Astrocyte of the spinal cord (primary cell): ENCODE measurements at places on chromosomes 6 and 20.

- DNase-seq, result no peak
Measured at GRCh38 chr6:157500022-157500421, 119.0 kb downstream of the ZDHHC14 start.

DNA sequence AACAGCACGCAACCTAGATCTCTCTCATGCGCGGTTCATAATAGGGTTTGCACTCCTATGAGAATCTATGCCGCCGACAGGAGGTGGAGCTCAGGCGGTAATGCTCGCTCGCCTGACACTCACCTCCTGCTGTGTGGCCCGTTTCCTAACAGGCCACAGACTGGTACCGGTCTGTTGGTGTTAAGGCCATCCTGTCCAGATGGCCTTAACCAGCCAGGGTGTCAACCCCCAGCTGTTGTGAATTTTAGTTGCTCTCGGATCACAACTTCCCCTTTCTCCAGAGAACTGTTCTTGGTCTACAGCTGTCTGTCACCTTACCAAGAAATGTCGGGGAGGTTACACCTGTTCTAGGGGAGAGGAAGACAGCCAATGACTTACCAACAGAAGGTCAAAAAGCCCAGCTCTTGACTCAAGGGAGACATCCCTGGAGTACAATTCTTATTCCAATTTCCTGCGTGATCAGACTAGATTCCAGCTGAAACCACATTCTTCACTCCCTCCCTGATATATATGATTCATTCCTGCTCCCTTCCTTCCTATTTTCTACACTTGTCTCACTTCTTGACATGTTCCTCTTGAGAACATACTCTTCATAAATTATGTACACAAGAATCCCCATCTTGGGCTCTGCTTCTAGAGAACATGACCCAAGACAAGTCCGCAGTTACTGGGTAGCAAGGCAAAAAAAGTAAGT lies 23.1 kb upstream of the DNAAF9 start:
- no peak for DNase-seq

- no peak for DNase-seq
Measured at GRCh38 chr6:65402564-65402963, 304.5 kb downstream of the EYS start.

DNA sequence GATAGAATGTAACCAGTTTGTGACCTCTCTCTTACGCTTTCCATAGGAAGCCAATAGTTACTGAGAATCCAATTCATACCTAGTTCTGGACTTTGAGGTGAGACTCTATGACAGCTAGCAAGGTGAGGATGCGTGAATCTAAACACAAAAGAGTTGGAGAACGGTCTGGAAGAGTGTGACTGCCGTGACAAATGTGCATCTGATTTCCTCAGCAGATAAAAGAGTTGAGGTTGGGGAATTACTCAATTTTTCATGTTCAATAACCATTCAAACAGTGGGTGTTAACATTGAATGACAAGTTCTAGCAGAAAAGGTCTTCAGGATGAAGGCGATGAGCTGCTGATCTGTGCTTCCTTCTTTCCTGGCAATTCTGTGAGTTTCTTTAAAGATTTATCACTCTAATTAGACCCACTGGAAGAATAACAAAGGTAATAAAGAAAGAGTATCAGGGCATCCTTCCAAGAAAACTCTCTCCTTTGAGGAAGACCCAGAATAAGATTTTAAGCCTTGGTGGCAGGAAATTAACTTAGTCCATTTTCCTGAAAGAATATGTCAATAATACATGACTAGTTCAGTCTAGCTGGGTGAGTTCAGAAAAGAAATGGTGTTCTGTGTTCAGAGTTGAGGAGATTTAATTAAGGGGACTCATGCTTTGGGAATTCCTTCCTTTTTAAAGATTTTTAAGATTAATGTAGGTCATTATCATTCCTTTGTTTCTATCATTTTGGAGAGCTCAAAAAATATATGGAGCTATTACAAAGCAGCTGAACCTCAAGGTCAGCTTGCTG lies 24.5 kb downstream of the KIF3B start:
- DNase-seq, result no peak

- DNase-seq, result peak; percentile 50
Measured at GRCh38 chr6:112475083-112475482, 128.0 kb downstream of the RFPL4B start.

- DNase-seq, result no peak
Measured at GRCh38 chr20:62923669-62924441, 2.5 kb downstream of the DIDO1 start.

GRCh38 chr6:167826896-167827582 lies at the start of gene AFDN:
TSS of gene AFDN (plus strand) at chr6:167826911. CDS start at chr6:167827133, 222 bp downstream.
- no peak for DNase-seq

GRCh38 chr6:45786355-45786781 lies 229.3 kb downstream of the CLIC5 start:
- DNase-seq, result no peak

DNA sequence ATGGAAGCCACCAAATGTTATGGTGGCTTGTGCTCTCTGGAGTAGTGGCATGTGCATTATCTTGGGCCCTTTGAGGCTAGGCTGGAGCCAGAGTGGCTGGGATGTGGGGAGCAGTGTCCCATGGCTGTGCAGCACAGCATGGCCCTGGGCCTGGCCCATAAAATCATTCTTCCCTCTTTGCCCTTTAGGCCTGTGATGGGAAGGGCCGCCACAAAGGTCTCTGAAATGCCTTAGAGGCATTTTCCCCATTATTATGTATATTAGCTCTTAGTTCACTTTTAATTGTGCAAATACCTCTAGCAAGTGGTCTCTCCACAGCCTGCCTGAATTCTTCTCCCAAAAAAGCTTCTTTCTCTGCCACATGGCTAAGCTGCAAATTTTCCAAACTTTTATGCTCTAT lies 297.3 kb upstream of the IRAK1BP1 start:
- no peak for DNase-seq

- DNase-seq, result peak; percentile 79
Measured at GRCh38 chr6:144294016-144294415, 8.9 kb downstream of the UTRN start.

- no peak for DNase-seq
Measured at GRCh38 chr6:165183496-165184140, 125.8 kb downstream of the C6orf118 start.

DNA sequence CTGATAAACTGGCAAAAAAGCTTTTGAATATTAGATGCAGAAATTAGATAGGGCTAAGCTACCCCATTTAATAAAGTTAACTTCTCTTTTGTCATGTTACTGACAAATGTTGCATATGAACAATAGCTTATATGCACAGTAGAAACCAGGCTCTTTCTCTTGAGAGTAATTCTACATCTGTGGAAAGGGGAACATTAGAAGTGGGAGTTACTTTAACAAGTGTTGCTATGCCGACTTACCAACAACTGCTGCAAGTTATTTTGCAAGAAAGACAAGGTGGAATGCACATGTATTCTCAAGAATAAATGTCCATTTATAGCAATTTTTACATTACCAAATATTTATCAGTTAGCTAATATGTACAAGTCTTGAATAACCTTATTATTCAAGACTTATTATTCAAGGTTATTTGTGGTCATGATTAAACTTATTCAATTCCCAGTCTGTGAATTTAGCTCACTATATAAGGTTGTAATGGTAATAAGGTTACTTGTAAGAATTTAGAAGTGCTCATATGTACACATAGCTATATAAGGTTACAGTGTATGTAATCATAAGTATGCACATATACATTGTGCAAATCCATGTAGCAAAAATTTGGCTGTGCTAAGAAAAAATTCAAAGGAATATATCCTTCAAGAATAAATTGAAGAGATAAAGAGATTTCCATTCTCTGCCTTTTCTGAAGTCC lies 38.3 kb downstream of the ADGRG6 start:
- DNase-seq, result no peak

- DNase-seq, result peak; percentile 97
Measured at GRCh38 chr6:111804627-111805235, 68.5 kb downstream of the FYN start.

DNA sequence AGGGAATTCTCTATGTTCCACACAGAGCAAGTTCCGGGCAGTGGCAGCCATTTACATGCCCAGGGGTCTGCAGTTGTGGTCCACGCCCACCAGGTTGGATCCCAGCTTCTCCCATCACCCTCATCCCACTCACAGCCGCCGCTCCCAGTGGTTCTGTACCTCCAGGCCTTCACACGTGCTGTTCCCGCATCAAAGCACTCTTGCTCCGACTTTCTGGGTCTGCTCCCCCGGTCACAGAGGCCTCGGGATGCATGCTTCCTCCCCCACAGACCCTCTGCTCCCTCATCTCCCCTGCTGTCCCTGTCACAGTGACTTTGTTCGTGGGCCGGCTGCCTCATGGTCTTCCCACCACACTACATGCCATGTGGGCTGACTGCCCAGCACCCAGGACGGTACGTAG lies 332.5 kb downstream of the TAF4 start:
- DNase-seq, result no peak

DNA sequence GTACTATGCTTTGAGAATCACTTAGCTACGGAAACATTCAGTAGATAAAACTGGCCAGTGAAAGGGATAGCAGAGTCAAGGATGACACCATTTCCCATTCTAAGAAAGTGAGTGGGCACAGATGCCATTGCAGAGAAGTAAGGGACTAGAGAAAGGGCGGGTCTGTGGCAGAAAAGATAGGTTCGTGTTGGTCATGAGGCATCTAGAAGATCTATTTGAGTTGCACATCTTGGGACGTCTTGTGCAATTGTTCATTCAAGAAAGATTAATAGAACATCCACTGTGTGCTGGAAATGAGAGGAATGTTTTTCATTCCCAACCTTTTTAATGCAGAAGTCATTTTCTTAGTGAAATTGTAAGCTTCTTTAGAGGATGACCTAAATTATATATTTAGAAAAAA lies 161.7 kb downstream of the PLCB1 start:
- no peak for DNase-seq

GRCh38 chr6:157304899-157305663 lies 18.2 kb downstream of the TMEM242 start:
- DNase-seq, result peak; percentile 26

GRCh38 chr20:62837790-62838127 lies 20.9 kb downstream of the COL9A3 start:
- DNase-seq, result no peak

DNA sequence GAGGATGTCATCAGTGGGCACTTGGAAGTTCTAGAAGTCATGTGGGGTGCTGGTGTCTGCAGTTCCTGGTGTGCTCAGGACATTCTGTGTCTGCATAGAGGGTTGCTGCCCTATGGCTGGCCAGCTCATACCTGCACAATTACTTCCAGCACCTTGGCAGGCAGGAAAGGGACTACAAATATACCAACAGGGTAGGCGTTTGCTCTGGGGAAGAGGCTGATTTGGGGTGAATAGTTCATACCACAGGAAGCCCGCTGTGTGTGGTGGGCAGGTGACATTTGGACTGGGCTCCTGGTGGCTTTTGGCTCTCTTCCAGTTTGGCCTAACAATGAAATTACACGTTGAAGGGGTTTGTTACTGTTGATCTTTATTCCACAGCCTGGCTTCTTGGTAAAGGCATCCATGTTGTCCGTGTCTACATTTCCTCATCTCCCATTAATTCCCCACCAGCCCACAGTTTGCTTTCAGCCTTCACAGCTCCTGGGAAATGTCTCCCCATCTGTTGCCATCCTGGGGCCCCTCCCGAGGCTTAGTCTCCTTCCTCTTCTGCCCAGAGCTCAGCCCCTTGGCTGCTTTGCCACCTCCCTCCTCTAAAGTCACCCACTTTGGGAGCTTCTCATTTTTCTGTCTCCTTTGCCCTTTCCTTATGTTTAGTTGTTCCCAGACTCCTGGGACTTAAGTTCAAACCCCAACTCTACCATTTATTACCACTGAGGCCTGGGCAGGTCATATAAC lies 88.1 kb downstream of the RSPH3 start:
- DNase-seq, result no peak

DNA sequence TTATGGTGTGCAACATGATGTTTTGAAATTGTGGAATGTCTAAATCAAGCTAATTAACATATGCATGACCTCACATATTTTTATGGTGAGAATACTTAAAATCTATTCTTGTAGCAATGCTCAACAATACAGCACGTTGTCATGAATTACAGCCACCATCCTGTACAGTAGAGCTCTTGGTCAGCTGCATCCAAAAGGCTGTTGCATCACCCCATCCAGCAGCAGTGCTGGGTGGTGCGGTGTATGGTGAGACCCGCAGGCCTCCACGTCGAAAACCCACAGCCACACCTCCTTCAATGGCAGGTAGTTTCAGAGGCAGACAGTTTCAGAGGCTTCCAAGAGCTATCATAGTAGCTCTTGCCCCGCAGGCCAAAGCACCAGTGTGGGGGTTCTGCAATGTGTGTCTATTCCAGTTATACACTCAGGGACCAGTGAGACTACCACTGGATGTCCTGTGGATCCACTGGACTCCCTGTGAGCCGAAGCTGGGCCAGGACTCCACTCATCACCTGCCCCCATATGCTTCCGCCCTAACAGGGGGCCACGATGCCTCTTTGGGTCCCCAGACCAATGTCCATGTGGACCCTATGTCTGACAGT lies 23.4 kb downstream of the PACSIN1 start:
- DNase-seq, result no peak

GRCh38 chr6:153090241-153090930 lies 40.7 kb downstream of the RGS17 start:
- DNase-seq, result peak; percentile 84

DNA sequence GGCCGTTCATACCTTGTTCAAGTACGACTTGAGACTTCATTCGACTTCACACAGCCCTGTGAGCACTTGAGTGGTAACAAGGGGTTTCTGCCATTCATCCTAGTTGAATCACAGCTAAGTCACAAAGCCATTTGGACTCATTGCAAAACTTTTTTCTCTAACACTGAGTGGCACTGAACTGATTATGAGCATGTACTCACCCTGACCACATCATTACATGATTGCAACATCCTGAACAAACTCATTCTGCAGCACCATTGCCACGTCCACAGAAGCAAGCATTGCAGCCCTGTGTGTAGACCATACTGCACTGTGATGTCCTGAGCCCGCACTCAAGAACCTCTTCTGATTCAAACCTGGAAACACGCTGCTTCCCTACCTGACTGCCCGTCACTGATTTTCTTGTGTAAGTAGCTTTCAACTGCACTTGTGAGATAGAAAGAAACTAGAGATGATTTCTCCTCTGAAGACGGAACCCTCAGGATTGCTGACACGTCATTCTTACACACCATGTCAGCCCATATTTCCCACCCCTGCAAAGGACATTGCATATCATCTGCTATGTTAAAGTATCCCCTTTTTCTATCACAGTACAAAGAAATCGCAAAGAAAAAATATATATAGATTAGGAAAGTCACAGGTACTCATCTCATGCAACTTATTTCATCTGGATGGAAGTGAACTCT lies 81.6 kb downstream of the C6orf118 start:
- DNase-seq, result peak; percentile 18

- no peak for DNase-seq
Measured at GRCh38 chr6:138242987-138243592, 24.8 kb upstream of the PBOV1 start.

DNA sequence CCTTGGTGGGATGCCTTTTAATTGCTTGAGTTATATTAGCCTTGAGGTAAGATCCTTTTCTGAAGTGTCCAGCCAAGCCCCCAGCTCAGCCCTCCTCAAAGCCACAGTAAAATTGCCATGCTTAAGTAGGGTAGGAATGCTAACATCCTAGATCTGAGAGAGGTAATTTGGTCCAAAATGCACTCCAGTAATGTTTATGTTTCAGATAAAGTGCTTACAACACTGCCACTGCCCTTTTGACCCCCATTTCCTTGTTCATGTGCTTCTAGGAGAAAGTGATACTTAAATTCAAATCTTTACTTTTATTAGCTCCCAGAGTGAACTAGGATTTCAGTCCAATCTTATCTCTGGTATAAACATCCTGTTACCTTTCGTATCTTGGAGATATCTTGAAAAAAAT lies 318.0 kb downstream of the BMP2 start:
- no peak for DNase-seq
